Tracheal epithelial cell (primary cell): ENCODE measurements at places on chromosomes 6 and 20. TPM values are rescaled to one million over a fixed set of nuclear protein-coding genes. Genes with fewer than 3 reads are reported as not detected.

The OLIG3 gene
- total RNA-seq, result not detected in 2 replicates

The UBE2C gene
- total RNA-seq, result 1.3 and 3.6 TPM in 2 replicates

The AIG1 gene
- 51.6 and 65.4 TPM in 2 replicates for total RNA-seq

The OTOR gene
- not detected in 2 replicates for total RNA-seq

The PRND gene
- total RNA-seq, result under 0.01 TPM in 1 of 2 replicates, not detected in the other

The FNDC1 gene
- total RNA-seq, result not detected in 2 replicates

The HIVEP2 gene
- total RNA-seq, result 10.0 and 16.6 TPM in 2 replicates

The PRR18 gene
- under 0.01 TPM in 1 of 2 replicates, not detected in the other for total RNA-seq

The E2F1 gene
- total RNA-seq, result 0.43 and 2.2 TPM in 2 replicates

The HBS1L gene
- 59.5 and 74.4 TPM in 2 replicates for total RNA-seq

The C20orf144 gene
- 0.24 TPM in 1 of 2 replicates, not detected in the other for total RNA-seq

The BPI gene
- total RNA-seq, result not detected in 2 replicates

The BTNL2 gene
- not detected in 2 replicates for total RNA-seq

The PRSS16 gene
- 5.5 and 6.7 TPM in 2 replicates for total RNA-seq

The MUC21 gene
- under 0.01 and 0.21 TPM in 2 replicates for total RNA-seq

The SYCP2L gene
- 0.48 and 0.64 TPM in 2 replicates for total RNA-seq

The SCRT2 gene
- not detected in 2 replicates for total RNA-seq

The WFDC12 gene
- 0.96 TPM in 1 of 2 replicates, not detected in the other for total RNA-seq

The CST11 gene
- not detected in 2 replicates for total RNA-seq

The CD109 gene
- total RNA-seq, result 48.9 and 95.9 TPM in 2 replicates

The EPHA7 gene
- 0.24 TPM in 1 of 2 replicates, not detected in the other for total RNA-seq

The SLC12A5 gene
- under 0.01 TPM in 1 of 2 replicates, not detected in the other for total RNA-seq
